ENCODE measurements at places on chromosomes 11 and 22.

DNA sequence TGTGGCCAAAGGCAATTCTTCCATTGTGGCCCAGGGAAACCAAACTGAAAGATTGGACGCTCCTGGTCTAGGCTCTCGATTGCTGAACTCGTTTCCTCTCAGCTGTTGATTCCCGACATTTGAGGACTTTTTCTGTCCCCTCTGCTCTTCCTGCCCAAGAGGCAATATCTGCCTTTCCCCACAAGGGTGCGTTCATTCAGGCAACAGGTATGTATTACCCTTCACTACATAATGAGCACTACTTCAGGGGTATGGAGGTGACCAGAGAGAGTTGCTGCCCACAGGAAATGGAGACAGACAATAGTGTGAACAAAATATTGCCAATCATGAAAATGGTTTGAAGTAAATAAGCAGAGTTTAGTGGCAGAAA lies 8.2 kb downstream of the PTH start:
- DNase-seq: no peak

GRCh38 chr11:130175898-130176297 lies 16.3 kb downstream of the ST14 start:
- DNase-seq: no peak

DNA sequence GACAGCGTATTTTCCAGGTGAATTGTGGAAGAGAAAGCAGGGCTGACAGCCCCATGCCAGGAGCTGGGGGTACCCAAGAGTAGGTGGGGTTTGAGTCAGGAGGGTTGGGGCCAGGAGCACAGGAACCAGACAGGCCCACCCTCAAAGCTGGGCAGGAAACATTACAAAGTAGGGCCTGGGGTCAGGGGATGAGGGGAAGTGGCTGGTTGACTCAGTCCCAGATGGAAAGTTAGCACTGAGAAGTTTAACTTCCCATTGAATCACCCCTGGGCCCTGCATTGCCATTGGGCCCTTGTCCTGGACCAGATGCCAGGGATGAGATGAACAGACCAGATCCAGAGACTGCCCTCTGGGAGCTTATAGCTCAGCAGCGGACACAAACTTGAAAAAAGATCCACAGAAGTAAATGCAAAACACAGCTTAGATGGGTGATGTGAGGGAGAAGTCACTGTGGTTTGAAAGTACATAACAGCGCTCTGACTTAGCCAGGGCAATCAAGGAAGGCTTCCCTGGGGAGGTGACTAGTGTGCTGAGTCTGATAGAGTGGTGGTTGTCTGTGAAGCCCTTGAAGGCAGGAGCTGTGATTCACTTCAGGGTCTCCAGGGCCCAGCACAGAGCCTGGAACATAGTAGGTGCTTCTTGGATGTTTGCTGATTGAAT lies 2.2 kb downstream of the MAFF start:
- no peak for DNase-seq

DNA sequence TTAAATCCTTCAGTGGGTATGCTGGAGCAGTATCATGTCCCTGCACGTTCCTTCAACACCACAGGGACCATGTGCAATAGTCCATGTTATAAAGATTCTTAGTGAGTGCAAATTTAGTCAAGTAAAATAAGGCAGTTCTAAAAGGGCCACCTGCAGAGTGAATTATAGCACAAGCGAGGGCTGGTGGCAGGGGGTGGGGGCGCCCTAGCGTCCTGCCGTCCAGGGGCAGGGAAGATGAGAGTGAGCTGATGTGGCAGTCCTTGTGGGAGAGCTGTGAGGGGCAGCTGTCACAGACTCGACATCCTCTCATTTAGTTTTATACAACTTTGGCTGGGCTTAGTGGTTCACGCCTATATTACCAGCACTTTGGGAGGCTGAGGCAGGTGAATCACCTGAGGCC lies 29.1 kb downstream of the FAM118A start:
- DNase-seq: no peak

GRCh38 chr11:20616920-20617319 lies 17.5 kb downstream of the SLC6A5 start:
- no peak for DNase-seq

- no peak for DNase-seq
Observed at GRCh38 chr11:61930933-61931332, 13.6 kb upstream of the RAB3IL1 start.

DNA sequence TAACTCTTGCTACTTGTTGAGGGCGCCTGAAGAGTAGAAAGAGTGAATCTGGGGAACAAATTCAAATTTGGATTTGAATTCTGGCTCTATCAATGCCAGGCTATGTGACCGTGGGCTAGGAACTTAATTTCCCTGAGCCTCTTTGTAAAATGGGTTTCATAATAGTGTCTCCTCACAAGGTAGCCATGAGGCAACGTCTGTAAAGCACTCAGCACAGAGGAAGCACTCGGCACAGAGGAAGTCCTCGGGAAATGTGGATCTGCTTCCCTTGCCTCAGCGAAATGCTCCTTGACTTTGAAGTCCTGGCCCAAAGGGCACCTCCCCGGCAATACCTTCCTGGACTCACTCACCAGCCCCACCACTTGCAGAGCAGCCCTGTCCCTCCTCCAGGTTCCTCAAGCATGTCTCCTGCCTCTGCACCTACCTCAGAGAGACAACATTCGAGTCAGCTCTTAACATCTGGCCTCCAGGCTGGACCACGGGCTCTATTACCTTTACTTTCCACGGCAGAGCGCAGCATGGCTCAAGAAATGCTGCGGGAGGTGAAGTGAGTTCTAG lies 17.7 kb downstream of the CD6 start:
- no peak for DNase-seq

DNA sequence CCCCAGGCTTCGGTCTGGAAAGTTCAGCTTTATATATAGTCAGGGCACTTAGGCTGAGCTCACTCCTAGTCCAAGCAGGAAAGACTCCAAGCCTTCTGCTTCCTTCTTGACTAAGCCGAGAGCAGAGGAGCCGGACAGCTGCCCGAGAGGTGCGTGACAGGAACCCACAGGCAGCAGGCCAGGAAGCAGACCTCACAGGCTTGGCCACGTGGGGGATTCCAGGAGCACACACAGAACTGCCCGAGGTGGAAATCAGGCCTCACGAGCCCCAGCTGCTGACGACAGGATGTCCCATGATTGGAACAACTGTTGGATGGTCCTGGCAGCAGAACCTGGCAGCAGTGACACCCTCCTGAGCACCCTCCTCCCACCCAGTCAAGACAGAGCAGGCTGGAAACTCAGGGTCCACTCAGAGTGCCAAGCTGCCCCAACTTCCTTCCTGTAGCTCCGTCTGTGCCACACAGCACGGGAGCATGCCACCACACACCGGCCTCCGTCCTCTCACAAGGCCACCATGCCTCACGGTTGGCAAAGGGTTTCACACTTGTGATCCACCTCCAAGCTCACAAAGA lies 5.4 kb downstream of the PLA2G6 start:
- DNase-seq: no peak

GRCh38 chr11:87306262-87306851 lies 268.6 kb downstream of the TMEM135 start:
- DNase-seq: no peak

- DNase-seq: no peak
Observed at GRCh38 chr11:69510471-69511357, 29.3 kb downstream of the LINC01488 start.

DNA sequence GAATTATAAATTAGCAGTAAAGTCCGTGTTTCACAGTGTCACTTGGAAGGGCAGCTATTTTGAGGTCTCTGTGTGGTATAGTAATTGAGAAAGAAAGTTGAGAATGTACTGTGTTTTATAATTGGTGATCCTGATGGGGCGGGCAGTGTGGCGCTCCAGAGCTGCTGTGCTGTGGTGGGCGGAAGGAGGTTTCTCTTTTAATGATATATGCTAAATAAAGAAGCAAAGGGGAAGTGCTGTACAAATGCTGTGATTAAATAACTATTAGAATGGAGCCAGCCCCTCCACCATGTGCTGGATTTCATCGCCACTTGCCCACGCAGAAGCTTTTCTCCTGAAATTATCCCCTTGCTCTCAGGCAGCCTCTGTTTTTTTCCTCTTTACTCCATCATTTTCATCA lies 24.6 kb downstream of the ATXN10 start:
- DNase-seq: no peak

GRCh38 chr22:50129121-50129736 lies 39.4 kb downstream of the MOV10L1 start:
- DNase-seq: no peak

GRCh38 chr11:79616392-79616851 lies 175.6 kb upstream of the TENM4 start:
- no peak for DNase-seq

DNA sequence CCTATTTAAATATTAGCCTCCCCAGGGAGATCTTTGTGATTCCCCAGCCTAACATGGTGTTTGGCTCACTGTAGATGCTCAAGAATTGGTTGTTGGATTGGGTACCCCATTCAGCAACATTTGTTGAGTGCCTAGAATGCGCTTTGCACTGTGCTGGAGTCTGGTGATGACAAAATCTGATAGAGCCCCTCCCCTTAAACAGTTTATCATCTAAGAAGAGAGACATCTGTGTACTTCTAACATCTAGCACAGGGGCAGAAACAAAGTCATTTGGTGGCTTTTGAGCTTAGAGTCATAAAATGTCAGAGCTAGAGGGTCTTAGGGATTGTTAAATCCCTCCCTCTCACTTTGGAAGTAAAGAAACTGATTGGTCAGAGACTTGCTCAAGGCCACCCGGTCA lies 73.0 kb downstream of the UBASH3B start:
- DNase-seq: no peak

DNA sequence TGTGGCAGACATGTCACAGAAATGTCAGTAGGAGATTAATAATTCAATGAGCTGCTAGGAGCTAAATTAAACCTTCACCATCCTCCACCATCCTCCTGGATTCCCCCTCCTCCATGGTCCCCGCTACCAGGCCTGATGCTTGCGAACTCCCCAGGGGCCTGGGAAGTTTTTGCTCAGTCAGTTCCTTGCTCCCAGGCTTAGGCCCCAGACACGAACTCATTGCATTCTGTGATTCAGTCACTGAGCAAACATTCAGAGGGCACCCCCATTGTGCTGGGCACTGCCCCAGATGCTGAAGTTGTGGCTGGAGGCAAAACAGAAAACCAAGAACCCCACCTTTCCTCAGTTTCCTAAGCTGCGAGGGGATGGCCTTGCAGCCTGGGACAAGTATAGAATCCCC lies 14.3 kb downstream of the NPTXR start:
- no peak for DNase-seq

GRCh38 chr11:83659466-83659865 lies 373.3 kb upstream of the CCDC90B start:
- no peak for DNase-seq

DNA sequence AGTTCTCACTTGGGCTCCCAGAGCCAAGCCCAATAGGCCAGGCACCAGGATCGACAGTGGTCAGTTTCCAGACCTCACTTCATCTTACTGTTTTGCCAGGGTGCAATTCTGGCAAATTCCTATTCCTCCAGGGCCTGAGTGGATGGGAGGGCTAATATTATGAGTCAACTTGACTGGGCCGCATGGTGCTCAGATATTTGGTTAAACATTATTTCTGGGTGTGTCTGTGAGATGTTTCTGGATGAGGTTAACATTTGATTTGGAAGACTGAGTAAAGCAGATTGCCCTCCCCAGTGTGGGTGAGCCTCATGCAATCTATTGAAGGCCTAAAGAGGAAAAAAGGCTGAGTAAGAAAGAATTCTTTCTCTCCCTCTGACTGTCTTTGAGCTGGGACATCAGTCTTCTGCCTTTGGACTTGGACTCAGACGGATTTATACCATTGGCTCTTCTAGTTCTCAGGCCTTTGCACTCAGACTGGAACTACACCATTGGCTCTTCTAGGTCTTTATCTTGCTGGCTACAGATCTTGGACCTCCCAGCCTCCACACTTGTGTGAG lies 132.9 kb upstream of the ZBED5 start:
- DNase-seq: no peak

GRCh38 chr11:114346709-114347141 lies 50.5 kb downstream of the NNMT start:
- no peak for DNase-seq

DNA sequence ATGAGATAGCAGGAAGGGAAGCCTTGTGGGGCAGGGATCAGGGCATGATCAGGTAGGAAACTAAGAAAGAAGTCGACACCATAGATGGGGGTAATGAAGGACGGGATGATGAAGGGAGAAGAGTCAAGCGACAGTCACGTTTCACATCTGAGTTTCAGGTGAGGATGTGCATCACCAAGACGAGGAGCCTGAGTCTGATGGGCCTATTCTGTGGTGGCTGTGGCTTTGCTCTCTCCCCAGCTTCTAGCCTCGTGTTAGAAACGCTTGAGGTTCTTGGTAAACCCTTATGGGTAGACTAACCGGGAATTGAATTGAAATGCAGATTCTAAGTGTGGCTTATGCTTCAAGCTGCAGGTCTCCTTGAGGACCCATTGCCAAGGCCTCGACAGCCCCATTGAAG lies 45.6 kb upstream of the LMO1 start:
- no peak for DNase-seq

DNA sequence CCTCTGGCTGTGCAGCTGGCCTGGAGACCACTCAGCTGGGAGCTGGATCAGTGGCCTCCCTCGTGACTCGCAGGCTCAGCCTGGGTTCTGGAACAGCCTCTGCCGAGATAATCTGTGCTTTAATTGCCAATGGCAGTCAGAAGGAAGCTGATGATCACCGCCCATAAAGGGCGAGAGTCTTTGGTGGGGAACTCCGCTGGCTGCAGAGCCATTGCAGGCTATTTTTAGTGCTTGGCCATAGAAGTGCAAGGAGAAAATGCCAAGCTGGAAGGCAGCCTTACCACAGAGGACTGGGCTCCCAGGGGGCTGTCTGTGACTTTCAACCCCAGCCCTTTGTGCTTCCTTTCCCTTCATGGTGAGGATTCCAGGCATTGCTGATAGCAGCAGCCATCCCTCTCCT lies 62.2 kb upstream of the TENM4 start:
- DNase-seq: no peak

DNA sequence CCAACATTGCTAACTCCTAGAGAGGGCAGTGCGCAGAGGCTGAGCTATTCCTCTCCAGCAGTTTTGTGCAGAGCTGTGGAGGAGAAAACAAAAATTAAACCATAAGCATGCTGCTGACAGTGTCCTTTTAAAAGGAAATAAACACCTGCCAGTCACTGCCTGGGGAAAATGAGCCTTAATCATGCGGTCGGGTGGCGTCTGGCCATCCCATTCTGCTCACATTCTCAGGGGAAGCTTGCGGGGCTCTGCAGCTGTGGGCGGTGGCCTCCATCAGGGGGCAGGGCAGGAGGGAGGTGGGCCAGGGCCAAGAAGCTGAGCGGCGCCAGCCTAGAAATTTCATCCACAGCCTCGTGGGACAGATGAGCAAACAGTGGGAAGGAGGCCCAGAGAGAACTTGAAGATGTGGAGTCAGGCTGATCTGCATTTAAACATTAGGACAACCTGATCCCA lies 71.0 kb upstream of the TP53I11 start:
- DNase-seq: no peak
